ENCODE measurements at places on chromosomes 11 and 22. TPM values are rescaled to one million over a fixed set of nuclear protein-coding genes. Genes with fewer than 3 reads are reported as not detected.

The TNNI2 gene
- total RNA-seq = not detected

- DNase-seq = no peak
These were observed 24.8 kb upstream of the THY1 start for GRCh38 chr11:119447664-119448242.

The MUC2 gene
- total RNA-seq = 1.5 TPM

DNA sequence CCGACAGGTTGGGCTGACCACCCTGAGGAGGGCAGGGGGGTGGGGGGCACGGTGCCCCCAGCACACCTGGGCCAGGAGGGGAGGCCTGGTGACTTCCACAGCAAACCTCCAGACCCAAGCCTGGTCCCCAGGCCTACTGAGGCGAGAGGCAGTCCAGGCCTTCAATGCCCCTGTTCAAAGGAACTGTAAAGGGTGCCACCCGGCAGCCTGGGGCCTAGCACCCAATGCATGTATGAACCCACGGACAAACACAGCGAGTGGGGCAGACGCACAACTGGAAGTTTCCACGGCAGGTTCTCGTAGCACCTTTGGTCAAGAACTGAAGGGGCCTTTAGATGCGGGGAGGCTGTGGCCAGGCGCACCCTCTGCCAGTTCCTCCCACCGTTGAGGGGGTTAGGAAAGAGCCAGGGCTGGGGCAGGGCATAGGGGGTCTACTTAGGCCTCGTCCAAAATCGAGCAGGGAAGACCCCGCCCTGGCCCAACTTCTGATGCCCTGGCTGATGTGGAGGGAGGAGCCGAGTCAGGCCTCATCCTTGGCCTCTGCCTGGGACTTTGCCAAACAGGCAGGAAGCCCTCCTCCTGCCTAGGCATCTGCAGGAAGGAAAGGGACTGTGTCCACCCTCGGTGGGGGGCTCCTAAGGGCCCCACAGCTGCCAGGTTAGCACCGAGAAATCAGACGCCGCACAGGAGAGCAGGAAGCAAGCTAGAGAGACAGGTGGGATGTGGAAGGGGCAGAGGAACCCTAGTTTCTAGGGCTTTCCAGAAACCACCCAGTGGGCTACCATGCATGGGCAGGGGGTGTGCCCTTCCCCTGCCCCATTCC lies 6.6 kb downstream of the CBX6 start:
- DNase-seq = no peak

DNA sequence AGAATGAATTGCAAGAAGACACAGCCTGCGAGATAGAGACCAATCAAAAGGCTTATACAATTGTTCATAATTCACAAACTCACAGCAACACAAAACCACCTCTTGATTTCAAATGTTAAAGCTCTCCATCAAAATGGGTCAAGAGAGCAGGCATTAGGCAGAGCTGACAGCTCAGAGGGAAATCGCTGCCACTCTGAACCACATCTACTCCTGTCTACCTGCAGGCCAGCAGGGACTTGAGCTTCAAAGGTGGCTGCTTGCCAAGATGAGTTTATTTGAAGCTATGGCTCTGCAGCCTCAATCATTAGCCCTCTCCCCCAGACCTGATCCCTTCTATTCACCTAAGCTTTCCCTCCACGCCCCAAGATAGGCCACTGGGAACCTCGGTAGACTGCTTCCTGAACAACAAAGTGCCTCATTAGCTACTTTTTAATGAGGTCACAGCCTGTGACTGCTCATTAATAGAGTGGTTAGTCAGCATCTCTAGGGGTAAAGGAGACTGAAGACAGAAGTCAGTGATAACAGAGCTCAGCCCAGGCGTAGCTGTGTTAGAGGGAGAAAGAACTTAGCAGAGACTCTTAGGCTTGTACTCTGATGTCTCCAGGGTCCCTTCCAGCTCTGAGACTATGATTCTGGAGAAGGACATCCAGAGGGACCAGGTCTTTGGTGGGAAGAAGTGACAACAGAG lies 21.2 kb upstream of the OR10A5 start:
- DNase-seq = no peak

The SEC14L6 gene
- 2.0 TPM for total RNA-seq

DNA sequence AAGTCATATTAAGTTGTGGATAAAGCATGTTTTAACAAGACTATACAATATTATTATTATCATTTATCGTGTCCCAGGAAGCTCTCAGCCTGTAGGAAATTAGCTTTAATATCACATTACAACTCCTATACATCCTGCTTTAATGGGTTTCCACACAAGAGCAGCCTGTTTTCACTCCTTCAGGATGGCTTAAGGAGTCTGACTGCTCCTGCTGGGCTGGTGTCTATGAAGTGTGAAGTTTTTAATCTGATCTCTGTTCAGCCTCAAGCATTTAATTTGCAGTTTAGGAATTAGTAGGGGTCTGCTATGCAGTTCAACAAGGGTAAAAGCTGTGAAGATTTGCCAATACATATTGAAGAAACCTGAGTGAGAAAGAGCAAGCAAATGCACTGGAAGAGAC lies 653.4 kb upstream of the LRRC4C start:
- no peak for DNase-seq
